ENCODE measurements at places on chromosomes 3 and 15.

GRCh38 chr3:22587446-22587845 lies 615.7 kb upstream of the UBE2E2 start:
- no peak for DNase-seq

DNA sequence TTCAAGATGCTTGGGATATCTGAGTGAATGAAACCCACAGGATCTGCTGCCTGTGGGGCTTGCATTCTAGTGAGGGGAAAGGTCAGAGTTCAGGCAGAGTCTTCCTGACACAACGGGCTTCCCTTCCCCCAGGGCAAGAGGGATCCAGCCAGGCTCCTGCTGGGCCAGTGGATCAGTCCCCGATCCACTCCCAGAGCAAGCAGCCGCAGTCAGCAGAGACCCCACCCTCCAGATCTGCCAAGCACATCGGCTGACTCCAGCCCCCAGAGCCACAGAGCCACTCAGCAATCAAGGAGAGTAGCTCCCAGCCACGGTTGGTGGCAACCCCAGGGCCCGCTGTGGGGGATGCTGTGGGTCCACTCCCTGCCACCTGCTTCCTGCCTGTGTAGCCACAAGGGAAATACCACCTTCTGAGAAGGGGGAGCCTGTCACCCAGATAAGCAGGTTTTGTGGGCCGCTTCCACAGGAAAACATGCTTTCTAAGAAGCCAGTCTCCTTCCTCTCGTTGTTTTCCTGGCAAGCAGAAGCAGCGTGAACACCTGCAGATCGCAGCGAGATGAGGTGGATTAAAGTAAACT lies 44.9 kb downstream of the CPN2 start:
- no peak for DNase-seq

GRCh38 chr15:85897895-85898717 lies 103.4 kb upstream of the KLHL25 start:
- no peak for DNase-seq

- no peak for DNase-seq
Measured at GRCh38 chr15:90918835-90919234, 13.5 kb downstream of the HDDC3 start.

DNA sequence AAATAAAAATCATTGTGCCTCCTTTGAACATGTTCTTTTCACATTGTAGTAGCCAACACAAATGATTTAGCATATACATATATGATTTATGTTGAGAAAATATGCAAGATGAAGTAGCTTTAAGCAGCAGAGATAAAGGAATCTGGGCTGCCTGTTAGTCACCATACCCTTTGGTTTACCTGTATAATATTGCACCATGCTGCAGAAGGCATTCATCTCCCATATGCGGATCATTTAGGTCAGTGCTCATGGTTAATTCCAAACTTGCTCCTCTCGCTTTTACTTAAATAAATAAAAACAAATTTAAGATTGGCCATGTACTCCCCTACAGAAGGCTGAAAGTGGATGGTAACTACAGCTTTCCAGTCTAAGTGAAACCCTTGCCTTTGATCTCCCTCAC lies 86.7 kb upstream of the TBL1XR1 start:
- DNase-seq, result no peak

GRCh38 chr3:81726132-81726531 lies 35.3 kb downstream of the GBE1 start:
- no peak for DNase-seq

DNA sequence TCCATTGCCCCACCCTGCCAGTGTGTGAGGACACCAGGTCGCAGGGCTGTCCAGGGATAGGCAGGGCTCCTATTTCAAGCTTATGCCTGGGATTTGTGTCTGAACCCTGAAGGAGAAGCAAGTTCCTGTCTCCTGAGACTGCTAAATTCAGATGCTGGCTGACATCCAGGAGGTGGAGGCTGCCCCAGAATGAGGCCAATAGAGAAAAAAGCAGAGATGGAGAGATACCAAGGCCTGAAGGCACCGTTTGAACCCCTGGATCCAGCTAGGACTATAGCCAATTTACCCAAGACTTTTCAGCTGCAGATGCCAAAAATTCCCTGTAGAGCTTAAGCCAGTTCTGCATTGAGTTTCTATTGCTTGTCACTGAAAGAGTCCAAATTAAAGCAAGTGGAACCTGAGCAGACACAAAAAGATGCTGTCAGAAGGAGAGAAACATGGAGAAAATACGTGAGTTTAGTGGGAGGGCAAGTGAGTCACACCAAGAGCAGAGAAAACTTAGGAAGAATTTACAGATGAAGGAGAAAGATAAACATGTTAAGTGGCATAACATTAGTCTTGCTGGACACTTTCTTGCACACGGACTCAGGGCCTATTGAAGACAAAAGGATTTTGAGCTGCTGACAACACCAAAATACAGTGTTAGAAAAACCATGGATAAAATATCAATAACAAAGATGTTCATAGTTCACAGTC lies 148.6 kb downstream of the CNTN3 start:
- DNase-seq, result no peak

- no peak for DNase-seq
Measured at GRCh38 chr3:46829699-46830208, 33.5 kb downstream of the MYL3 start.

- peak; percentile 5 for DNase-seq
Measured at GRCh38 chr3:60933824-60934223, 317.4 kb downstream of the FHIT start.

GRCh38 chr15:38145651-38146111 lies 107.0 kb upstream of the SPRED1 start:
- DNase-seq, result no peak

DNA sequence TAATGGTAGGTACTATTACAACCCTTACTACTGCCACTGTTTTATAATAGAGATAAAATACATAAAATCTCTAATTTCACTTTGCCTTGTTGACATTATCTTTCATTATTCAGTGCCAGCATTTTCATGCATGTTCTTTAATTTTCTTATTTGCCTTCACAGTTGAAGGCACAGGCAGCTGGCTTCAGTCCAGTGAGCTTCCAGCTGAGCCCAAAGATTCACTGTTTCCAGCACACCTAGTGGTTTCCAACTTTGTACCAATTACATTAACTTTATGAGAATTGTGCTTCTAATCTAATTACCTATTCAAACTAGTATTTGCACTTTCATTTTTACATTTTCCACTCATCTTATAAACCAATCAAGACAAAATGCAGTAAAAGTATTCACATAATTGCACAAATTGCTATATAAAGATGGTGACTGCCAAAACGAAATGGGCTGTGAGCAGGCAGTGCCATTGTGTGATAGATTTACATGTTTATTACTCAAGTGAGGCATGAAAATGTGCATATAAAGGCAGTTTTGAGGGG lies 228.3 kb downstream of the MFSD1 start:
- DNase-seq, result peak; percentile 91

DNA sequence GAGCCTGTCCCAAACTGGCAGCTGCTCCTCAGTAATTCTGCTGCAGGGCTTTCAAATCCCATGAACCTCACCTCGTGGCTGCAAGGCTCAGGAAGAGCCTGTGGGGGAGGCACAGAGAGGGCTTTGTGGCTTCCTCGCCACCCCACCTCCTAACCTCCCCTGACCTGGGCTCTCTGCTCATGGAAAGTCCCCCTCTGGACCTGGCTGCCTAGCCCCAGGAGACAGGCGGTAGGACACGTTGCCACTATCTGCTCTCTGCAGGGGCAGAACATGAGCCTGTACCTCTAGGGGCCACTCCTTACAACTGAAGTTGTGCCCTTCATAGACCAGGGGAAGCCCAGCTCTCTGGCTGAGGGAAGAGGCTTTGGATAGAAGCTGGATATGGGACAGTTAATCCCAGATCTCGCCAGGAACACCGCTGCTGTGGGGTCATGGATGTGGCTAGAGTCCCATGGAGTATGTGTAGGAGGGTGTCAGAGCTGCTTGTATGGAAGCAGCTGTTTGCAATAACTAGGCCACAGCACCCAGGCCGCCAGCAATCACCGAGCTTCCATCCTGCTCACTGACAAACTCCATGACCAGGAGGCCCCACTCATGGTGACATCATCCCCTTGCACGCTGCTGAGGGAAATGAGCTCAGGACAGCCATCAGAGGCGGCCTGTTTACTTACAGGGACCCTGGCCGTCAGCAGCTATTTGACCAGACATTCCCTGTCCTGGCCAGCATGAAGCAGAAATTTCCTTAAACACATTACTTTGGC lies 34.0 kb upstream of the CILP start:
- no peak for DNase-seq

DNA sequence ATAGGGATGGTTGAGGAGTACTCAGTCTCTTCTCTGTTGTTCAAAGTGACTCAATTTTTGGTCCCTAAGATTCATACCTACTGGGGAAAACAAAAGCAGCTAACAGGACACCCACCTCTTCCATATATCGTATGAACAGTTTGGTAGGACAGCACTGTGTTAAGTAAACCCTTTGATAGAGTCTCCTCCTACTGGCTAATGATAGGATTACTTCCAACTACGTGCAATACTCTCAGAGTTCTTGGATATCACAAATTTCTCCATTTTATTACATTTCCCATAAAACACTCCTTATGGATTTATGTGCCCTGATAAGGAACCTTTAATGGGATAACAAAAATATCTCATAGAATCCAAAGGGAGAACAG lies 200.2 kb upstream of the GOLGA6L4 start:
- no peak for DNase-seq

DNA sequence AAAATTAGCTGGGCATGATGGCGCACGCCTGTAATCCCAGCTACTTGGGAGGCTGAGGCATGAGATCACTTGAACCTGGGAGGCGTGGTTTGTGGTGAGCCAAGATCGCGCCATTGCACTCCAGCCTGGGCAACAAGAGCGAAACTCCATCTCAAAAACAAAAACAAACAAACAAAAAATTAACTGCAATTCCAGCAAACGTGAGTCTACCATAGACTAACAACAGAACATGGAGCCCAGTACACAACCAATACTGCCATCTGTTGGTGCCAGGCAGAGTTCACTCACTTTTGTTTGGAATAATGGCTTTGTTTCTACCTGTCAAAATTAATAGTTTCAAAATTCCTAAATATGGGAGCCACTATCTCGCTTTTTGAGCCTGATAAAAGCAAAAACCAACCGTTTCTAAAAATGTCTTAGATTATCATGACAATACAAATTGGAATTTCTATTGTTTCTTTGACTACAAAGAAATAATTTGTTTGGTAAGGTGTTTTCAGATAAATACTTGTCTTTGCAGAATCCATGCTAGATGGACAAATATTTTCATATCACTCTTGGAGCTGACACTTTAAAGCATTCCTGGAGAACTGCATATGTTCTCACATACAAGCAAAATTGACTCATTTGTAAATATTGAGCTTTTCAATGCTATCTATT lies 45.0 kb downstream of the GPR176 start:
- no peak for DNase-seq

DNA sequence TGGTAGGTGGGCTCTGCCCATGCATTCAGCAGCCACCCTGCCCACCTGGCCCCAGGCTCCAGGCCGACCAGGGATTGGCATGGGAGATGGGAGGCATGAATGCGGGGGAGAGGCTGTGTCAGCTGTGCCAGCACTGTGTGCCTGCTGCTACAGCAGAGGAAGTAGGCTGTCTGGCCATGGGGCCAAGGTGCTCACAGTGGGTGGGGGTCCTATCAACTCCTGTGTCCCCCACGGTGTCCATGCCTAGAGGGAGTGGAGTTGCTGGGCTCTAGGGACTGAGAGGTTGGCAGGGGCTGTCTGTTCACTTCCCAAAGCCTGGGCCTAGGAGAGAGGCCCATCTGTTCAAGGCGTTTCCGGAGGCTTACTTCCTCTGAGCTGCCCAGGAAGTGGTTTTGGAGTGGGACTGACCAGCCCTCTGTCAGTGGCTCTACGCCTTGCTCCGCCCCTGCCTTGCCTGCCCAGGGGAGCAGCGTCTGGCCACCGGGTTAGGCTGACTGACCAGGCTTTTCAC lies 5.8 kb downstream of the PRKCD start:
- DNase-seq, result no peak

- DNase-seq, result no peak
Measured at GRCh38 chr3:31364188-31364587, 168.5 kb upstream of the STT3B start.

GRCh38 chr3:101643009-101643844 lies 33.7 kb downstream of the ZBTB11 start:
- no peak for DNase-seq

- no peak for DNase-seq
Measured at GRCh38 chr15:50786871-50787270, 21.4 kb upstream of the SPPL2A start.

DNA sequence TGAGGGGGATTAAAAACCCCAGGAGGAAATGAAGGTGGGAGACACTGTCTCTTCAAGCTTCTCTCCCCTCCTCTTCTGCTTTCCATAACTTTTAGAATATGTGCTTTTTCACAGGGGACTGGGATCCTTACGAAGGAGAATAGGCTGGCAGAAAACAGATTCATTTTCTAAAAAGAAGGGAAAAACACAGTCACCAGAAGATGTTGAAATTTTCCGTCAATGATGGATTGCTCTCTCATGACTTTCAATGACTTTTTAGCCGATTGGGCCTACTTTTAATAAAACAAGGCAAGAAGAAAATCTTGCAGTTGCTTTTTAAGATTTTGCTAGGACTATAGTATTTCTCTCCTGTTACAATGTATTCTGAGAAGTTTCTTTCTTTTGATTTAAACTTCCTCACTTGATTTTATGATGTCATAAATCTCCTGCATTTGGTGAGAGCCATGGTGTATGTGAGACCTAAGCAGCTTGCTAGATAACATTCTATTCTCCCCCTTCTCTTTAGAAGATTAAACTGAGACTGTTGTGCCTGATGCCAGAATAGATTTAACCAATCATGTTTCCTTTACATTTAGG lies 241.2 kb downstream of the FEZF2 start:
- no peak for DNase-seq

GRCh38 chr3:18546632-18547031 lies 121.5 kb upstream of the SATB1 start:
- no peak for DNase-seq

DNA sequence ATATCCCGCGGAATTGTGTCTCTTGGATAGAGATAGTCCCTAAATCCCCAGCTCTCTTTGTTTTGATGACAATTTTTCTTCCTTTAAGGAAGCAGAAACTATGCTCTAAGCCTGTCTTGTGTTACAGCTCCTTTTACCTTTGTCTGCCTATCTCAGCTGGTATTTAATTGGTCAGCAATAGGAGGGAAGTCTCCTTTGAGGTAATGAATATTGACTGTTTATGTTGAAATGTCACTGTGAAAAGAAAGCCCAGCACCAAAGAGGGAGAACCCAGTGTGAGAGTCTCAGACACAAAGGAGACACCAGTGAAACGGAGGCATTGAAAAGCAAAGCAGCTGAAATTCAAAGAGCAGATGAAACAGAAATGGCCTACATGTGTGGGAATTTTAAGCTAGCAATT lies 372.6 kb downstream of the NR2F2 start:
- no peak for DNase-seq

GRCh38 chr15:93942269-93942694 lies 289.1 kb upstream of the MCTP2 start:
- DNase-seq, result no peak

- peak; percentile 8 for DNase-seq
Measured at GRCh38 chr3:177144922-177145321, 52.4 kb downstream of the TBL1XR1 start.

DNA sequence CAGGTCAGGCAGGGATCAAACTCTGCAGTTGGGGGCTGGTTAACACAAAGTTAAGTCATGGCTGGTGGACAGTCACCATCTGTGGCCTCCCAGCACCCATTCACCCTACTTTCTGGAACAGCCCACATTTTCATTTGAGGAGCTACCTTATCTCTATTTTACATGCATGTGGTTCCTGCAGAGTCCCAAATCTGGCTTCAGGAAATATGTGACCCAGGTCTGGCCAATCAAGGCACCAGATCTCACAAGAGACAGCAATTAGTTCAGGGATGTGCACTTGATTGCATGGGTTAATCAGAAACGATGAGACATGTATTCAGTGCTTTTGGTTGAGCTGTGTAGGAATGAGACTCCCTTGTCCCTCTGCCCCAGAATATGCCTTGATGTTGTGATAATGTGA lies 170.9 kb downstream of the NR2F2 start:
- no peak for DNase-seq

- peak; percentile 81 for DNase-seq
Measured at GRCh38 chr15:68229386-68230156, at the start of gene CLN6. CLN6 (minus strand) TSS chr15:68229728; CDS start chr15:68229584, 144 bp downstream.
